Renal pelvis (tissue), 12 donors: ENCODE measurements at places on chromosomes 2 and 18. TPM values are rescaled to one million over a fixed set of nuclear protein-coding genes. Genes with fewer than 3 reads are reported as not detected.

ANKRD53 gene
- 0.89 TPM for polyA plus RNA-seq

ERLEC1 gene
- polyA plus RNA-seq, result 62.7 TPM

C2orf66 gene
- 0.61 TPM for polyA plus RNA-seq

RUFY4 gene
- 0.36 TPM for polyA plus RNA-seq

BOLL gene
- not detected for polyA plus RNA-seq

SMYD1 gene
- polyA plus RNA-seq, result not detected

CYTIP gene
- 1.7 TPM for polyA plus RNA-seq

GAREM1 gene
- 30.8 TPM for polyA plus RNA-seq

MYO5B gene
- polyA plus RNA-seq, result 29.5 TPM

ATP5F1A gene
- polyA plus RNA-seq, result 733 TPM

SFT2D3 gene
- not detected for polyA plus RNA-seq

LYPD6 gene
- 18.2 TPM for polyA plus RNA-seq

CCDC150 gene
- 21.8 TPM for polyA plus RNA-seq

ABHD1 gene
- 2.5 TPM for polyA plus RNA-seq

PXDN gene
- 178 TPM for polyA plus RNA-seq

CNGA3 gene
- polyA plus RNA-seq, result not detected

EPHA4 gene
- polyA plus RNA-seq, result 52.8 TPM
